ENCODE measurements at places on chromosomes 16 and 17. TPM values are rescaled to one million over a fixed set of nuclear protein-coding genes. Genes with fewer than 3 reads are reported as not detected.

The P3H4 gene
- 35.5 TPM for total RNA-seq

The ABCA10 gene
- 7.5 TPM for total RNA-seq

The CTRB1 gene
- total RNA-seq, result not detected

The SCARF1 gene
- 1.3 TPM for total RNA-seq

The ASGR1 gene
- 2.8 TPM for total RNA-seq

The CDH3 gene
- not detected for total RNA-seq

The KRT27 gene
- not detected for total RNA-seq

The PLA2G10 gene
- not detected for total RNA-seq

The PLCD3 gene
- total RNA-seq, result 86.3 TPM

The COG4 gene
- 59.9 TPM for total RNA-seq

GRCh38 chr16:89191033-89191900 lies 9.1 kb downstream of the SLC22A31 start:
- DNase-seq, result no peak

DNA sequence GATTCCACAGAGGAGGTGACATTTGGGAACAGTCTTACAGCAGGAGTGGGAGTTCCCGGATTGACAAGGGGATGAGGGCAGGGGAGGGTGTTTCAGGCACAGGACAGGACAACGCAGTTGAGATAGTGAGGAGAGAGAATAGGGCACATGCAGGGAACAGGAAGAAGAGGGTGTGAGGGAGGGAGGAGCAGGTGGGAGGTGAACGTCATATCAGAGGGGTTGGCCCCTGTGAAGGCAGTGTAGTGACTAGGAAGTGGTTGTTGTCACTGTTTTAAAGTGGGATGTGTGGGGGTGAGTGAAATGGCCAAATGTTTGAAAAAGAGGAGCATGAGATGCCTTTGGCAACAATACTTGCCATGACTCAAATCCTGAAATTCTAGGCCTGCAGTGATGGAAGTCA lies 12.2 kb downstream of the PRKCB start:
- DNase-seq, result no peak

DNA sequence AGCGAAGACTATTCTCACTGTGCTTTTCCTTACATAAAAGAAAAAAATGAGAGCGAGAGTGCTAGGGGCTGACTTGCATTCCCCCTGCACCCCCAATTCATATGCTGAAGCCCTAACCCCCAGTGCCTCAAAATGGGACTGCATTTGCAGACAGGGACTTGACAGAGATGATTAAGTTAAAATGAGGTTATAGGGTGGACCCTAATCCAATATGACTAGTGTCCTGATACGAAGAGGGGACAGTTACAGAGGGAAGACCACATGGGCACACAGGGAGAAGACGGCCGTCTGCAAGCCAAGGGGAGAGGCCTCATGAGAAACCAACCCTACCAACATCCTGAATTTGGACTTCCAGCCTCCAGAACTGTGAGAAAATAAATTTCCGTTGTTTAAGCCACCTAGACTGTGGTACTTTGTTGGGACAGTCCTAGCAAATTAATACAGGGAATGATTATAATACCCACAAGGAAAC lies 1.6 kb upstream of the TMEM220 start:
- DNase-seq, result no peak

DNA sequence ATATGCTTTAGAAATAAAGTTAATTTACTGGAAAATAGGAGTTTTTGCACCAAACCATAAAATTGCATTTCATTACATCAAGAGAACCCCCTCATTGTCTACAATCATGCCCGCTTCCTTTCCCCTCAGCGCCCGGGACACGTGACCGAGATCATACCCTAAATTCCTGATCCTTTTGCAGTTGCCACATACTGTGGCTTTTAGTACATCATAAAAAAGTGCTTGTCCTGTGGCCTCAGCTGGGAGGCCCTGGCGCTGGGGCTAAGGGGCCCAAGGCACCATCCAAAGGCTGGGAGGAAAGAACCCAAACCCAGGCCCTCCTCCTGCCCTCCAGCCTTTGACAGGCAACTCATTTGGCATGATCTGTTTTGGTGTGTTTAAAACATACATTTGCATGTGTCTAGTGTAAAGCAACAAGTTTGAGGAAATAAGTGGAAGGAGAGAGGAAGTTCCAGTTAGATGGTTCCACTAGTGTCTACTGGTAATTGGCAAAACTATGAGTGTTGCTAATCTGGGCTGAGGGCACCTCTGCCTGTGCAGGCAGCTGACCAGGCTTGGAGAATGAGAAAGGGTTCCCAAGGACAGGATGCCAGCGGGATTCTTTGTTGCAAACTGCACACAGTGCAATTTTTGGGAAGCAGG lies 6.0 kb downstream of the CDK5R1 start:
- DNase-seq, result no peak

GRCh38 chr16:12907670-12908233 lies 6.4 kb downstream of the SHISA9 start:
- DNase-seq, result no peak

DNA sequence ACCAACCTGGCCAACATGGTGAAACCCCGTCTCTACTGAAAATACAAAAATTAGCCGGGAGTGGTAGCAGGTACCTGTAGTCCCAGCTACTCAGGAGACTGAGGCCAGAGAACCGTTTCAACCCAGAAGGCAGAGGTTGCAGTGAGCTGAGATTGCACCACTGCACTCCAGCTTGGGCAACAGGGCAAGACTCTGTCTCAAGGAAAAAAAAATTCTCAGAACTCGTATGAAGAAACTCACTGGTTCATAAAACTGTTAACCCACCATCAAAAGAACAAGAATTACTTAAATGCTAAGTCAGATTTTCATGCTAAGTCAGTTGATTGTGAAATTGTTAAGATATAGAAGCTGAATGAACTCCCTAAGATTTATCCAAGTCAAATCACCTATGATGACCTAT lies 31.3 kb downstream of the SLC39A11 start:
- DNase-seq, result no peak

GRCh38 chr17:79947351-79948031 lies 88.2 kb downstream of the TBC1D16 start:
- DNase-seq, result no peak

GRCh38 chr17:38577244-38577643 lies 28.5 kb downstream of the SRCIN1 start:
- DNase-seq, result no peak

- DNase-seq, result peak; percentile 93
Measured at GRCh38 chr17:2090804-2091534, 36.1 kb downstream of the HIC1 start.

- no peak for DNase-seq
Measured at GRCh38 chr17:6539871-6540270, 16.5 kb downstream of the PITPNM3 start.

- no peak for DNase-seq
Measured at GRCh38 chr17:72843591-72843990, 248.9 kb downstream of the SLC39A11 start.

GRCh38 chr16:62190426-62190825 lies 154.2 kb upstream of the CDH8 start:
- no peak for DNase-seq

DNA sequence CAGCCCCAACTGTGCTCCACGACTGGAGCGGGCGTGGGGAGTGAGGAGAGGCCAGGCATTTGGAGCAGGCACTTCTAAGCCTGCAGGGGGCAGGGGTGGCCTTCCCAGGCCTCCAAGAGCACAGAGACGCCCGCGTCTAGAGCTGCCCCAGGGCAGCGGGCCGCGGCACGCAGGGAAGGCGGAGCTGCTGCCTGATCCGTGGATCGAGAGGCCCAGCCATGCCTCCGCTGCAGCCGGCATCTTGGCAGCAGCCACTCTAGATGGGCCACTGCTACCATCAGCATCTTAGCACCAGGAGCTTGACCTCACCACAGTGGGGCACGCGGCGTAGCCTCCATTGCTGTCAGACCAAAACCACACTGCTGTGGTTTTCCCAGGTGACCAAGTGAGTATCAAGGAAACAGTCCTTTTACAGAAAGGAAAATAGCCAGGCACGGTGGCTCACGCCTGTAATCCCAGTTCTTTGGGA lies 20.4 kb upstream of the WDR45B start:
- peak; percentile 25 for DNase-seq

DNA sequence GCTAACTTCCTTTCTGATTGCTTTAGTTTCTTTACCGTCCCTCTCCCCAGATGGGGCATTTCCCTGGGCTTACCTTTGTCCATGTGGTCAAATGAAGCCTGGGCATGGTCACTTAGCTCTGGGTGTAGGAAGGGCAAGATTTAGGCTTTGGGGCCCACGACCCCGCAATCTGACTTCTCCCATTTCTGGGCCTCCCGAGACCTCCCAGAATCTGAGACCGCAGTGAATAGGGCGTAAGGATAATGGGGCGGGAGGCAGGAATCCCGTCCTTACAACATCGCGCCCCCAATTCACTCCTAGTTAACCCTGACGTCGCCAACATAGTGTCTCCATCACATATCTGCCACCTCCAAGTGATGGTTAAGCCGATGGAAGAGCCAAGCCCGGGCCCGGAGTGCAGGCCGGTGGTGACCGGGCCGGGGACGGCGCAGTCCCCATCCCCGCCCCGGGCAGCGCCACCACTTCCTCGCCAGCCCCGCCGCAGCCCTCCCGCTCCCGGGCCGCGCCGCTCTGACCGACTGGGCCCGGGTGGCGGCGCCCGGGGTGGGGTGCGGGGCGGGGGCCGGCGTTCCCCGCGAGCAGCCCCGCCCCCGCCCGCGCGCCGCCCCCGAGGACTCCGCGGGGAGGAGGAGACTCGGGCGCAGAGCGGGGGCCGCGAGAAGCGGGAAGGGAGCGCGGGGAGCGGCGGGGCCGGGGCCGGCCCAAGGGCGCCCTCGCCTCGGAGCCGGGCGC lies at the start of gene RHBDL3:
Gene RHBDL3 (plus strand): TSS at position 641 of the 732 bp plus-strand sequence. CDS start 358 bp downstream, outside the sequence.
- no peak for DNase-seq

DNA sequence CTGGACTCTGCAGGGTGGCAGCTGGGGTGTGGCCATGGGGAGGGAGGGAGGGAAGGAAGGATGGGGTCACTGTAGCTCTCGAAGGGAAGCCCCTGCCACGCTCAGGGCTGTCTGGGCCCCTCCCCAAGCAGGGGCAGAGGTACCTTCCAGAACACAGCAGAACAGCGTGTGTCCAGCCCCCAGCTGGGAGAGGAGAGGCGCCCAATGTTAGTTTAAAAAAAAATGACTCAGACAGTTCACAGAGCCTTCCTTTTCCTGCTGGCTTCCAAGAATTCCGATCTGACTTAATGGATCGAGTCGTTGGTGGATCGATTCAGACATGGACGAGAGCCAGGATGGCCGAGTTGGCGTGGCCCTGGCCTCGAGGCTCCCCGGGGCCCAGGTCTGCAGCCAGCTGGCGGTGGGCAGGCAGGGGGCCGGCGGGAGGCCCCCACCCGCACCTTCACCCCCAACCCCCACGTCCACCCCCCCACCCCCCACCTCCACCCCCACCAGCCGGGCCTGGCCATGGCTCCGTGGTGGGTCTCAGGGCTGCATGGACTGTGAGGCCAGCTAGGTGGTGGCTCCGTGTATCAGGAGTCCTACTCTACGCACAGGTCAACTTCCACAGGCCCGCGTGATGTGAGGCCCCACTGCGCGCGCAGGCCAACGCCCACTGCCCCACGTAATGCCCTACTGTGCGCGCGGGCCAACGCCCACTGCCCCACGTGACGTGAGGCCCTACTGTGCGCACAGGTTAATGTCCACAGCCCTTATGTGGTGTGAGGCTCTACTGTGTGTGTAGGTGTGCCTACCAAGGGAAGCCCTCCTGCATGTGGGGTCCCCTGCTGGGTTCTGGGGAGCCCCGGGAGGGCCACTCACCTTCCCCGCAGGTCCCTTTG lies 21.8 kb downstream of the CACNA1H start:
- DNase-seq, result no peak

DNA sequence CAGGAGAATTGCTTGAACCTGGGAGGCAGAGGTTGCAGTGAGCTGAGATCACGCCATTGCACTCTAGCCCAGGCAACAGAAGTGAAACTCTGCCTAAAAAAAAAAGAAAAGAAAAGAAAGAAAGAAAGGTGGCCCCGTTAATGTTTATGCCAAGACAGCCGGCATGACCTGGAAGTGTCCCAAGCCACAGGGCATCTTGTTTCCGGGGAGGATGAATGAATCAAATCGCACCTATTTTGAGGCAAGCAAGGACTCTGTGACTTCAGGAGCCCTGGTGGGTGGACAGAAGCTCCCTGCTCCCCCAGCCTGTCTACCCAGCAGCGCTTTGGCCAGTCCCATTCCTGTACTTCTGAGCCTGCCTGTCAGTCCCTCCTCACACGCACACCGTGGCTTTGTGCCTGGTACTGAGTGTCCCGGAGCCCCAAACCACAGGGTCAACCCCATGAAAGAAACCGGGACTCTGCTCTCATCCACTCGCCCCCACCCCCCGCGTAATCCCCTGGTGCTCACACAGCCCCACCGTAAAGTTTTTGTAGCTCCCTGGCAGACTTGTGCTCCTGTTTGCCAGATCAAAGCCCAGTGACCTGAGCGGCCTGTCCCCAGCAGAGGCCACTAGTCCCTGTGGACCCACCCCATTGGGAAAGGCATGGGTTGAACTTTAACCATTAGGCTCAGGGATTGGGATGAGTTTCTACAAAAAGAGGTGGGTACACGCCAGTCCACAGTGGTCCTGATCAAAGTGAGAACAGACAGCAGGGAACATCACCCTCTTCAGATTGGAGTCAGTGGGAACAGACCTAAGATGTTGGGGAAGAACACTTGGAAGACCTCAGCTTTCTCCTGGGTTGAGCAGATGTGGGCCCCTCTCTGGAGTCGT lies 19.3 kb downstream of the CD2BP2 start:
- peak; percentile 21 for DNase-seq

DNA sequence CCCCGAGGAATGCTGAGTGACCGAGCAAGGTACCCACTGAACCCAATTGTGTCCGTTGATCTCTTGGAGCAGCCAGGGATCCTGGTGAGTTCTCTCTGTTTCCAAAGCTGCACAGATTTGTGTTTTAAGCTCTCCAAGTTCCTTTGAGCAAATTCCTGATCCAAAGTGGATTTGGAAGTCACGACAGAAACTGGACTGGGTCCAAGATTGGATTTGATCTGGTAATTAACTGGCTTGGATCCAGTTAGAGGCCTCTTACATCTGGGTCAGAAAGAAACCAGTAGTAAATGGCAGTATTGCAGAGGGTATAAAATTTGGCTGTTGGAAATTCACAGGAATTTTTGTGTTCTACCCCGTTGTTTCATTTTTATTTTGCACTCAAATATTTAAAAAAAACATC lies 119.5 kb downstream of the PMP22 start:
- no peak for DNase-seq

- no peak for DNase-seq
Measured at GRCh38 chr17:45794840-45795239, 10.7 kb downstream of the CRHR1 start.

DNA sequence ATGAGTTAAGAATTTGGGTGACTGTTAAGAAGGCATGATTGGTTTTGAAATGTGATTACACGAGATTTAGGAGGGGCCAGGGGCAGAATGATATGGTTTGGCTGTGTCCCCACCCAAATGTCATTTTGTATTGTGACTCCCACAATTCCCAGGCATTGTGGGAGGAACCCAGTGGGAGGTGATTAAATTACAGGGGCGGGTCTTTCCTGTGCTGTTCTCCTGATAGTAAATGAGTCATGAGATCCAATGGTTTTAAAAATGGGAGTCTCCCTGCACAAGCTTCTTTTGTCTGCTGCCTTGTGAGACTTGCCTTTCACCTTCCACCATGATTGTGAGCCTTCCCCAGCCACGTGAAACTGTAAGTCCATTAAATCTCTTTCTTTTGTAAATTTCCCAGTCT lies 34.6 kb downstream of the TMEM100 start:
- no peak for DNase-seq

- no peak for DNase-seq
Measured at GRCh38 chr16:55292491-55292890, 31.5 kb upstream of the IRX6 start.

- no peak for DNase-seq
Measured at GRCh38 chr17:41681776-41682175, 6.9 kb upstream of the EIF1 start.

Data from fibroblast of the aortic adventitia (primary cell).